ENCODE measurements at places on chromosomes 2 and 18.

DNA sequence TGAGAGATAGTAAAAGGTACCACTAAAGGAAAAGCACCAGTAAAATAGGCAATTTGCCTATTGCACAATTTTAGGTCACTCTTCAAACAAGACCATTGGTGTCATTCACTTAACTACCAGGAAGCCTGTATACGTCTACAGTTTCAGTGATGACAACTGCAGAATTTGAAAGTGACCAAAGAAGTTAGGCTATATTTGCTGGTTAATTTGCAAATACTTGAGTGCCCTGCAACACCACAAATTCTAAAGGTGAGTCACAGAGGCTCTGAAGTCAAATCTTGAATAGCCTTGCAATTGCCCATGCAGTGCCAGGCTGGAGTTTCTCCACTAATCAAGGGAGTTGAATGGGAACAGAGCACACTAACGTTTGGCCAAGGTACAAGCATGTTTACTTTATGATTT is 128.7 kb upstream of the CCDC68 start:
- DNase-seq: no peak

DNA sequence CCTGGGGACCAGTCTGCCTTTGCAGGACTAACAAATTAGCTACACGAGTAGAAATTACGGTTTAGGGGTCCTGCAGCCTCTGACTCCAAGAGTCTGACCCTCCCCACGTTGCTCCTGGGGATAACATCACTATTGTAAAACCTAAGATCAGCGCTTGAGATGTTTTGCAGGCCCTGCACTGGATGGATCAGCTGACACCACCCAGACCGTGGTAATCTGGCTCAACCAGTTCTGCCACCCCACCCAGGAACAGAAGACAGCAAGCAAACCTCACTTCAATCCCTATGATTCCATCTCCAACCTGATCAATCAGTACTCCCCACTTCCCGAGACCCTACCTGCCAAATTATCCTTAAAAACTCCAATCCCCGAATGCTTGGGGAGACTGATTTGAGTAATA is 31.7 kb downstream of the NGEF start:
- no peak for DNase-seq

DNA sequence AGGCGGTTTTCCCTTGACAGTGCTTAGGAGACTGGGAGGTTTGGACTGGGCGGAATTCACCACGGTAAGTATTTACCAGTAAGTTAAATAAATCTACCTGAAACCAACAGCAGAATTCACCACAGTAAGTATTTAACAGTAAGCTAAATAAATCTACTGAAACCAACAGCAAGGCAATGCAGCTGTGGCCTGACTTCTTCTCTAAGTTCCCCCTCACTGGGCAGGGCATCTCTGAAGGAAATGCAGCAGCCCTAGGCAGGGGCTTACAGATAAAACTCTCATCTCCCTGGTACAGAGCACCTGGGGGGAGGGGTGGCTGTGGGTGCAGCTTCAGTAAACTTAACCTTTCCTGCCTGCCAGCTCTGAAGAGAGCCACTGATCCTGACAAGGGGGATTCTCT is 432.5 kb upstream of the LRRTM1 start:
- DNase-seq: no peak

- no peak for DNase-seq
These were observed 60.3 kb upstream of the GREB1L start for GRCh38 chr18:21181766-21182165.

GRCh38 chr2:138823666-138824065 is 43.5 kb upstream of the NXPH2 start:
- no peak for DNase-seq

GRCh38 chr2:10557506-10558265 is 109.6 kb upstream of the ODC1 start:
- no peak for DNase-seq

DNA sequence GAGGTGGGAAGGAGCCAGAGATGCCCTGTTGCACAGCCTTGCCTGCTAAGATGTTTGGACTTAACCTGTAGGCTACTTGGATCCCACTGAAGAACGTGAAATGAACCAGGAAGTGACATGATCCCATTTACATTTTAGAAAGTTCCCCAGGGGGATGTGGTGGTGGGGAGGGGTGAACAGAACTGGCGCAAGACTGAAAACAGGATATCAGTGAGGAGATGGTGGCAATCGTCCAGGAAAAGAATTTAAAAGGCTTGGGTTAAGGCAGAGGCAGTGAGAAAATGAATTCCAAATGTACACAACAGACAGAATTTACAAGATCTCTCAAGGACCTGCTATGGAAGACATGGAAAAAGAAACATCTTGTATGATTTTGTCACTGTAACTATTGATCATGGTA is 42.3 kb downstream of the SULT1C2 start:
- no peak for DNase-seq

GRCh38 chr18:66548747-66549146 is 55.1 kb downstream of the CDH19 start:
- DNase-seq: no peak

DNA sequence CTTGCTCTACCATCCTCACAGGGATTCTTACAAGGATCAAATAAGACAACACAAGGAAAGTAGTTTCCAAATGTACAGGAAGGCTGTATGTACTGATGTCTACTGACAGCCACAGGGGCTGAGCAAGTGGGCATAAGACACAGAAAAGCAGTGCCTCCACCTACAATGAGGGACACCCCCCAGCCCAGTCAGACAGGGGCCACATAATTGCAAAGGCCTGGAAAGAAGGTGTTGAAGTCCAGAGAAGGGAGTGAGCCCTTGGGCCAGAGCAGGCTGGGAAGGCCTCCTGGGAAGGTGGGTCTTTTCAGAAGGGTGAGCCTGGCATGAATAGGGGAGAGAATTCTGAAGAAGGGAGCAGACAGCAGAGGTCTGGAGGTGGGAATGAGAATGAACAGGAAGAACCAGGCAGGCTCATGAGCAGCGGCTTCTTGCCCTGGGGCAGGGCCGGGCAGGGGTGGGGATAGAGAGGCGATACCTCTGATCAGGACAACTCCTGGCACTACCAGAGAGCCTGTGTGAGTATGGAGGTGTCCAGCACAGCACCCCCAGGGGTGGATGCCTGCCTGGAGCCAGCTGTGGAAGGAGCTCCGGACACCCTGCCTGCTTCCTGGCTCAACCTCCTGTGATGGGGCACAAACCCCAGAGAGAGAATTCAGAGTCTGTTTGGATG is 30.1 kb downstream of the HS1BP3 start:
- DNase-seq: no peak

DNA sequence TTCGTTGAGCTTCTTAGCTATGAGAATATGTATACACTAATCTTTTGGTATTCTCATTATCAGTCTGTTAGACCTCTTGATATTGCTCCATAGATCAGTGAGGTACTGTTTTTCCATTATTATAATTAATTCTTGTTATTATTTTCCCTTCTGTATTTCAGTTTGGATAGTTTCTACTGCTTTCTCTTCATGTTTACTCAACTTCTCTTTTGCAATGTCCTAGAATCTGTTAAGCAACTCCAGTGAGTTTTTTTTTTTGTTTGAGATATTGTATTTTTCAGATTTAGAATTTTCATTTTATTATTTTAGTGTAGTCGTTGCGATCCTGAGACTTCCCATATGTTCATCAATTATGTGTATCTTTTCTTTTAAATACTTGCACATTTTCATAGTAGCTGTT is 260.8 kb downstream of the SETBP1 start:
- no peak for DNase-seq

DNA sequence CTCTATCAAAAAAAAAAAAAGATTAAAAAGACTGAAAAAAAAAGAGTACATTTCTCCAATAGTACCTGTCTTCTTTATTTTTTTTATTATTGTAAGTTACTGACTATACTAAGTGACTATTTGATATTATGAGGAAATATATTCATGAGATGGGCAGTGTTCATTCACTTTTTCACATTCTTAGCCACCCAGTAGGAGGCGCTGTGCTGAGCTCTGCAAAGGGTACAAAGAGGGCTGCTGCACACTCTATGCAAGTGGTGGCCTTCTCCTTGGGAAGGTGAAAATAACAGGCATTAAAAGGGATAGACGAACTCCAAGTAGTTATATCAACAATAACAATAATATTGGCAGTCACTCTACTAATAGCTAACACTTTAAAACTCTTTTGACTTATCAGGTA is 1034.9 kb upstream of the FANCL start:
- no peak for DNase-seq

DNA sequence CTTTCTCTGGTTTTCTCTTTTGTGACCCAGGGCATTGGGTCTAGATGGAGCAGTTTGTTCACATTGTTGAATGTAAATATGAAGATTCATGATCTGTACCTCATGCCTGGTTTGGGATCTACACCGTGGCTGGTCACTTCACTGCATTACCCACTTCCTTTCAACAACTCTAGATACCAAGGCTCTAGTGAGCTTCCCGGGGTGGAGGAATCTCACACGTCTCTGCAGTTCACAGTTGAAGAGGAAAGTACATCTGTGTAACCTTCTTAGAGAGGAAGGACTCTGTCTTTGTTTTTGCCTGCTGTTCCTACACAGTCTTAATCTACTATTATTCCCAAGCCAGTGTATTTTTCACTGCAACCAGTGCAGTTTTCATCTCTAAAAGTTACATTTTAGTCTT is 574.8 kb downstream of the MBD2 start:
- no peak for DNase-seq

DNA sequence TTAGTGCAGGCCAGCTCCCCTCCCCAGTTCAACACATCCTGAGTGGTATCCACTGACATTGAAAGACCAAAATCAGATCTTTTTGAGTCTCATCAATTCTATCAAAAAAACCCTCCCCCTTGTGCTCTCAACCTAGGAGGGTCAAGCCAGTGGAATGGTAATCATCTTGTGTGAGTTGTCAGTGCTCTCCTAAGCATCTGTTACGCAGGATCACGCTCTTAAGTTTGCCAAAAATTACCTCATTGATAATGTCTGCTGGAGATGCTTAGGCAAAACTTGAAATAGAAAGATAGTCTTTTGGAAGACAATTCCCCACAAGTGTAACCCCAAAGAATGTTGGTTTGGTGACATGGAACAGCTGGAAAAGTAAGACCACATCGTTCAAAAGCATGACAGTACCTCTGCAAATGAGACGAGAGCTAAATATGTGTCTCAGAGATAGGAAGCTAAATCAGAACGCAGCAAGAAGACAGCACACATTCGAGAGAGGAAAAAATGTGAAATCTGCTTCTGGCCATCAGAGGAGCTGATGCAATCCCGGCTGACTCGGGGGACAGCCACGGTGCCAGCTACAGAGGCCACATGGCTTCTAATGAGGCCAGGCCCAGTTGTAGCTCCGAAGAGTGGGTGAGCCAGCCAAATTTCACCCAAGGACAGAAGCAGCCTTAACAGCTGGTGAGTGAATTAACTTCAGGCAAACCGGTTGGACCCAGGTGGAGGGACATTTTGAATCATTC is 753.9 kb downstream of the RNF144A start:
- DNase-seq: no peak

- DNase-seq: no peak
These were observed 104.4 kb downstream of the GULP1 start for GRCh38 chr2:188395903-188396689.

- no peak for DNase-seq
These were observed 71.5 kb downstream of the EDAR start for GRCh38 chr2:108917526-108917925.

DNA sequence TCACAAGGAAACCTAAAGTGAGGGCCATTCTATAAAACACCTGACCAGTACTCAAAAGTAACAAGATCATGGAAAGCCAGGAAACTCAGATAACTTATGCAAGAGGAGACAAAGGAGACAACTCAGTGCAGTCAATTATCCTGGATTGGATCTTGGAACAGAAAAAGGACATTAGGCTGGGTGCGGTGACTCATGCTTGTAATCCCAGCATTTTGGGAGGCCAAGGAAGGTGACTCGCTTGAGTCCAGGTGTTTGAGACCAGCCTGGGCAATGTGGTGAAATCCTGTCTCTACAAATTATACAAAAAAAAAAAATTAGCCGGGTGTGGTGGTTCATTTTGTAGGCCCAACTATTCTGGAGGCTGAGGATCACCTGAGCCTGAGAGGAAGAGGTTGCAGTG is 424.5 kb upstream of the SPRED2 start:
- no peak for DNase-seq

Measured in HS-27A (cell line).